ENCODE measurements at places on chromosomes 16 and 17.

DNA sequence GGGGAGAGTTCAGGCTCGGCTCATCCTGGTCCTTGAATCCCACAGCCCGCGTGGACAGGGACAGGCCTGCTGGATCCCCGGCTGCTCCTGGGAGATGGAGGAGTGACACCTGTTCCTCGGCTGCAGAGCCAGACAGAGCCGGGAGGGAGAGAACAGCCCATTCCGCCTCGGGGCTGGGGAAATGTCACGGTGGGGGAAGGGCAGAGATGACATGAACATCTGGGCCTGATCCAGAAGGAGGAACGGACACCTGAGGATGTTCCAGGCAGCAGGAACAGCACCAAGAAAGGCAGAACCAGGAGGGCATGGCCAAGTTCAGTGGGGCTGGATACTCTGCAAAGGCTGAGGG is 2.1 kb downstream of the ZNF764 start:
- DNase-seq, result no peak

GRCh38 chr17:10186771-10187410 is 11.5 kb downstream of the GAS7 start:
- no peak for DNase-seq

DNA sequence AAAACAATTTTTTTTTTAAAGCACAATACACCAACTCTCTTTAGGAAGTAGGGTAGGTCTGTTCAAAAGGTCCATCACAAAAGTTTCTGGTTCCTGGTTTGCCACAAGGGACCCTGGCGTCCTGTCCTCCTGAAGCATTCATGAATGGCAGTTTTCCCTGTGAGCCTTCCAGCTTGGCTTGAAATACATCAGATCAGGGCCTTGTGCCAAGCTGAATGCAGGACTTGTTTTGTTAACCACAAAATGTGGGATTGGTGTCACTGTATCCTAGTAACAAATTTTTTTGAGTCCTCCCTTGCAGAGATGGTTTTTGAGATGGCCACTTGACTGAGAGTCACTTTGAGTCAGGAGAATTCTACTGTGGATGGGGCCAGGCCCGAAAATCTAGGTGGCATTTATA is 3.9 kb downstream of the GNAO1 start:
- peak; percentile 30 for DNase-seq

- no peak for DNase-seq
Measured at GRCh38 chr17:83124871-83125514, 45.6 kb downstream of the METRNL start.

Measured in left cardiac atrium (tissue), 4 donors.